Kidney (tissue), 22 donors: ENCODE measurements at places on chromosomes 13 and 19. TPM values are rescaled to one million over a fixed set of nuclear protein-coding genes. Genes with fewer than 3 reads are reported as not detected.

Gene SULT2A1
- total RNA-seq: not detected

Gene CEACAM3
- total RNA-seq: 0.69 TPM

DNA sequence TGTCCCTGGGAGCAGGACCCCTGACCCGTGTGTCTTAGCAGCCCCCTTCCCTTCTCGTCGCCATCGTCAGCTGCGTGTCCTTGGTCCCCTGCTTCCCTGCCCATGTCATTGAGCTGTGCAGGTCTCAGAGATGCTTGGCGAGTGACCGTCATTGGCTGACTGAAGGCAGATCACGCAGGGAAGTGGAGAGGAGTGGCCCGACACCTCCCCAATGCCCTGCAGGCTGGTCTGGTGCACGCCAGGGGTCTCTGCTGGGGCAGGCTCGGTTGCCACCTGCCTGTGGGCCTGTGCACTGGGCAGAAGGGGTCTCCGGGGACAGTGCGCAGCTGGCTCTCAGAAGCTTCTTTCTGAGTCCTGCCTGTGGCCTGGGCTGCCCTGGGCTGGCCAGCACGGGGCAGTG is 6.2 kb downstream of the GNA11 start:
- H3K27ac ChIP-seq: no peak overlapping the region
- no peaks in the 10 kb centered on the region for H3K4me1 ChIP-seq
- H3K4me3 ChIP-seq: no peak overlapping the region
- peak; percentile 45 for DNase-seq
- H3K27me3 ChIP-seq: no peaks in the 10 kb centered on the region
- H3K36me3 ChIP-seq: no peaks in the 10 kb centered on the region

GRCh38 chr19:58406818-58407657 is 1.4 kb upstream of the ZNF584 start:
- DNase-seq: no peak

- H3K27me3 ChIP-seq: no peaks in the 10 kb centered on the region
- H3K27ac ChIP-seq: no peak overlapping the region
- no peaks in the 10 kb centered on the region for H3K4me1 ChIP-seq
- no peak overlapping the region for H3K4me3 ChIP-seq
Measured at GRCh38 chr13:30807392-30807791, 72.0 kb downstream of the ALOX5AP start.

GRCh38 chr19:17468302-17469091 is 1.8 kb upstream of the SLC27A1 start:
- H3K27ac ChIP-seq: peak overlapping the region; percentile 83
- H3K36me3 ChIP-seq: no peaks in the 10 kb centered on the region
- peak; percentile 73 for DNase-seq

DNA sequence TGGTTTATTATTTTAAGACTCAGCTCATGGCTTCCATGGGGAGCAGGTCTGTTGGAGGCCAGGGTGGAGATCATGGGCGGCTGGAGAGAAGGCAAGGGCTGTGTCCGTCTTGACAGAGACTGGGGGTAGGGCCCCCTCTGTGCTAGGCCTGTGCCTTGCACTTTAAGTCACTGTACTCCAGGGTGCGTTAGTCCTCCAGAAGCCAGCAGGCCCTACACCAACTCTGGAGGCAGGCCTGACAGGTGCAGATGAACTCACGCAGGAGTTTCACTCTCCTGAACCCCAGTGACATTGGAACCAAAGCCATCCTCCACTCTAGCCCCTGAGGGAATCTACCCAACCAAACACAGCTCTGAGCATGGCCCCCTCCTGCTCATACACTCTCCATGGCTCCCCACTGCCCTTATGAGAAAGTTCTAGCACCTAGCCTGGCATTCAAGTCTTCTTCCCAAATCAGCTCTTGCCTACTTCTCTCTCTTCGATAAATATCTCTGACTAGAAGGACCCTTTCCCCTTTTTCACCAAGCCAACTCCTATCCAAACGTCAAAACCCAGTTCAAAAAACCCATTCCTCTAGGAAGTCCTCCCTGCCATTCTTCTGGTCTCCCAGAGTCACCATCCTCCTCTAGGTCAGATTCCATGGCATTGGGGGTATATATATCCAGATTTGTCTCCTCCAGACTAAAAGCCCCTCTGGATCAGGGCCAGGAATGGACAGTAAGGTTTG is 15.1 kb downstream of the MEF2B start:
- no peak overlapping the region for H3K27ac ChIP-seq
- DNase-seq: no peak
- H3K36me3 ChIP-seq: no peaks in the 10 kb centered on the region
- no peaks in the 10 kb centered on the region for H3K27me3 ChIP-seq
- no peaks in the 10 kb centered on the region for H3K4me1 ChIP-seq
